Activated CD8-positive, alpha-beta T cell treated with anti-CD3 and anti-CD28 coated beads, Interleukin-2, amount 10 ng/mL, durations not matched to agents 7 days and 5 days (primary cell): ENCODE measurements at places on chromosomes 1 and 21. TPM values are rescaled to one million over a fixed set of nuclear protein-coding genes. Genes with fewer than 3 reads are reported as not detected.

LAD1 gene
- total RNA-seq, result not detected

FAM151A gene
- not detected for total RNA-seq

HSPA6 gene
- 1.1 TPM for total RNA-seq

APCS gene
- not detected for total RNA-seq

WDR64 gene
- total RNA-seq, result 0.31 TPM

SESN2 gene
- 12.6 TPM for total RNA-seq

NAV1 gene
- 1.9 TPM for total RNA-seq

SLC44A5 gene
- total RNA-seq, result 0.26 TPM

SPRR1B gene
- total RNA-seq, result not detected

B3GALT5 gene
- not detected for total RNA-seq
